ENCODE measurements at places on chromosomes 5 and 9.

GRCh38 chr5:127924606-127925005, 159.0 kb upstream of the SLC12A2 start:
- no peak for DNase-seq

GRCh38 chr5:148176480-148176879, 8.1 kb downstream of the SPINK14 start:
- no peak for DNase-seq

DNA sequence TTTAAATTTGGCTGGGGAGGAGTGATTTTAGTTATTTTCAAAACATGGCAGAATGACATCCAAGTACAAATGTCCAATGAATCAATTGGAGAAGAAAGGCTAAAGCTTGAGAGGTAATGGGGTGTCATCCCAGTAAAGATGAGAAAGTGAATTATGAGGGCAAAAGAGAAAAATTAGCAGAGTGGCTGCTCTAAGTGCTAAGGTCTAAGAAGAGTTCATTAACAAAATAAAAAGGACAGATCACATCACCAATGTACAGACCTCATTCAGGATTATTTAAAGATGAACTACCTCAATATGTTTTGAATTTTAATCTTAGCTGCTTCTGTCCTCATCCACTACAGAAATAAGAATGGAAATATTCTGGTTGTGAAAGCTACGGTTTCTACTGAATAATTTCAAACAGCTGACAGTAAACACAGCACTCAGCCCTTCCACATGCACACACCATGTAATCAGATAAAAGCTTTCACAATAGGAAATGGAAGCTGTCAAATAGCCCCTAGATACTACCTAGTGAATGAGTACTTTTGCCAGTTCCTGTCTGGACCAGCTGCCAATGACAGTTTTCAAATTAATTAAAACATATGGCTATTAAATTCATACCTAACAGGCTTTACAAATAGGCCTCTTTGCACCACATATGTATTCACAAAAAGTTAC, 171.5 kb downstream of the SSBP2 start:
- DNase-seq: no peak

GRCh38 chr9:112786829-112787520, 36.4 kb downstream of the SNX30 start:
- DNase-seq: no peak

DNA sequence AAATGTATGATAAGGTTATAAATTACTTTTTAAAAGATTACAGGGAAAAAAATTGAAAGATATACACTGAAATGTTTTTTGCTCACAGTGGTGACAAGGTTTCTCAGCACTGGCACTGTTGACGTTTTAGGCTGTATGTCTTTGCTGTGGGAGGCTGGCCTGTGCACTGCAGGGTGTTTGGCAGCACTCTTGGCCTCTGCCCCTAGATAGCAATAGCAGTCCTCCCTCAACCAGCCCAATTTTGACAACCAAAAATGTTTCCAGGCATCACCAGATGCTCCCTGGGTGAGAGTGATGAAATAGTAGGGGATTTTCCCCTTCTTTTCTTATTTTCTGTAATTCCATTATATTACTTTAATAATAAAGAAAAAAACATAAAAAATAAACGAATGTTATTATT, 3.3 kb downstream of the CD274 start:
- no peak for DNase-seq

DNA sequence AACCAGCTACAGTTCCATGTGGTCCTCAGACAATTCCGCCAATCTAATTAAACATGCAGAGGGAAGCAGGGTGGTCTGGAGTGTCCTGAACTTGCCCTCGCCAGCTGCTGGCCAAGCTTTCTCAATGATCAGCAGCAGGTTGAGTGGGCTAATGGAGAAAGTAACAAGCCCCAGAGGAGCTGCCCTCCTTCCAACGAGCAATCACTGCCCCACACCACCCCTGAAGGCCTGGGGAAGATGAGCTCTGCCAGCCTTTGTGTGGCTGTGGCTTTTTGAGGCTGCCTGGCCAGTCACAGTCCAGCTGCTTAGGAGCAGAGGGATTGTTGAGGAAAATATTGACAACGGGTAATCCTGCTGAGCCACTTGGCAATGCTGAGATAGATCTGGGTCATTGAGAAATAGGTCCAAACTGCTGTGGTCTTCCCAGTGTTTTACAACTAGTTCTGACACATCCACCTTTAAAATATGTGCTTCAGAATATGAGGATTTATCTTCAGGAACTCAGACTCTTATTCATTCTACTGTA, 107.3 kb downstream of the CD180 start:
- DNase-seq: no peak

GRCh38 chr5:141412854-141413539, at the start of gene PCDHGA10:
PCDHGA10 (plus strand) TSS chr5:141412987; CDS start chr5:141413176, 189 bp downstream.
- DNase-seq: no peak

DNA sequence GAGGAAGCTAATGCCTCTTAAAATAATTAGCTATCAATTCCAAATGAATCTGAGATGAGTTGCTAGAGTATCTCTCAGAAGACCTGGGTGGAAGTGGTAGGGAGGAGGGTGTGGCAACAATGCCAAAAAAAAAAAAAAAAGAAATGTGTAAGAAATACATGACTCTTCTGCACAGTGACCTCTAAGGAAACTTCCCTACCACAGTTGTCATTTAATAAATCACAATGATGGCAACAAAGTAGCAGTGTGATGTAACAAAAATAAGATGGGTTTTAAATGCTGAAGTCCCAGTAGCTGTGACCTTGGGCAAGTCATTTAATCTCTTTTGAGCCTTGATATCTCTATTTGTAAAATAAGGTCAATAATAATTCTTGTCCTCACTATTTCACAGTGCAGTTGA, 7.2 kb downstream of the FOXD1 start:
- no peak for DNase-seq

- no peak for DNase-seq
Observed at GRCh38 chr9:92948038-92948534, 763 bp downstream of the FGD3 start.

- DNase-seq: no peak
Observed at GRCh38 chr5:173764332-173765028, 123.7 kb upstream of the CPEB4 start.

DNA sequence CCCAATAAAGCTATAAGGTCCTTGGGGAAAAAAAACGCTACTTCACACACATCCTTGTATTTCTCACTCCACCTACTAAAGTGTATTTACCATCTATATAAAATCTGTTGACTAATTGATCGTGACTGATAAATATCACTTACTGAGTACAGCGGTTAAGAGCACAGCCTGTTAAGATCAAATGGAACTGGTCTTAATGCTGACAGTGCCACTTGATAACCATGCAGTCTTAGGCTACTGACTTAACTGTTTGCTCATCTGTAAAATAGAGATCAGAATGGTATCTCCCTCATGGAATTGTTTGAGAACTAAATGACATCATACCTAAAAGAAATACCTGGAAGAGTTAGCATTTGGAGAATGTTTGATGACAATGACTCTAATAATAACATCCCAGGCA, 67.5 kb downstream of the ZFAND5 start:
- DNase-seq: no peak

- DNase-seq: no peak
Observed at GRCh38 chr9:102479191-102479590, 515.9 kb upstream of the CYLC2 start.

GRCh38 chr9:32128546-32128945, 255.9 kb upstream of the ACO1 start:
- DNase-seq: no peak

GRCh38 chr5:37833990-37834389, 5.9 kb downstream of the GDNF start:
- no peak for DNase-seq

DNA sequence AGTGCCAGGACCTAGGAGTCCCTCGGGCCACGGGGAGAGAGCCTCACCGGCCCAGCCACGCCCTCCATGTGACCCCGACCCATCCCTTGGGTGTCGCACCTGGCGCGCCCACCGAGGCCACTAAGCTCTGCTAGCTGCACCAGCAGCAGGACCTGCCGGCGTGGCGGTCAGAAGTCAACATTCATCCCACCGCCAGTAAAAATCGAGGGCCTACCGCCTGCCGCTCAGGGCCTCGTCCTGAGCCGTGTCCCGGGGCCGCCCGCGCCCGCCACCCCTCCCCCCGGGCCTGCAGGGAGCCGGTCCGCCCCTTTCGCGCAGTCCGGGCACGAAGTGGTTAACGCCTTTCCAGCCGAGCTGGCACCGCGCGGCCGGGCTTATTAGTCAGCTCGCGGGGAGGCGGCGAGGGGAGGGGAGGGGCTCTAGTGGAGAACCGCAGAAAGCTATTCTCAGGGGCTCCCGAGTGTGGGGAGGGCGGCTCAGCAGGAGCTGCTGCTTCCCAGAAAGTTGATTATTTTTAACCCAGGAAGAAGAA, 124.4 kb downstream of the C9orf50 start:
- peak; percentile 72 for DNase-seq

DNA sequence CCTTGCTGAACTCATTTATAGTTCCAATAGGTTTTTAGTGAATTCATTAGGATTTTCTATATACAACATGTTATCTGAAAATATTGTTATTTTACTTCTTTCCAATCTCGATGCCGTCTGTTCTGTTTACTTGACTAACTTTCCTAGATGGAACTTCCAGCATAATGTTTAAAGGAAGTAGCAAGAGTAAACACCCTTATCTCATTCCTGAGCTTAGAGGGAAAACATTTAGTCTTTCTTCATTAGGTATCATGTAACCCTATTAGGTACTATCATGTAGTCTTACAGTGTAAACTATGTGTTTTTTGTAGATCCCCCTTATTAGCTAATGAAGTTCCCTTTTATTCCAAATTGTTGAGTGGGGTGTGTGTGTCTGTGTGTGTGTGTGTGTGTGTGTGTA, 22.5 kb upstream of the OR2K2 start:
- DNase-seq: no peak

DNA sequence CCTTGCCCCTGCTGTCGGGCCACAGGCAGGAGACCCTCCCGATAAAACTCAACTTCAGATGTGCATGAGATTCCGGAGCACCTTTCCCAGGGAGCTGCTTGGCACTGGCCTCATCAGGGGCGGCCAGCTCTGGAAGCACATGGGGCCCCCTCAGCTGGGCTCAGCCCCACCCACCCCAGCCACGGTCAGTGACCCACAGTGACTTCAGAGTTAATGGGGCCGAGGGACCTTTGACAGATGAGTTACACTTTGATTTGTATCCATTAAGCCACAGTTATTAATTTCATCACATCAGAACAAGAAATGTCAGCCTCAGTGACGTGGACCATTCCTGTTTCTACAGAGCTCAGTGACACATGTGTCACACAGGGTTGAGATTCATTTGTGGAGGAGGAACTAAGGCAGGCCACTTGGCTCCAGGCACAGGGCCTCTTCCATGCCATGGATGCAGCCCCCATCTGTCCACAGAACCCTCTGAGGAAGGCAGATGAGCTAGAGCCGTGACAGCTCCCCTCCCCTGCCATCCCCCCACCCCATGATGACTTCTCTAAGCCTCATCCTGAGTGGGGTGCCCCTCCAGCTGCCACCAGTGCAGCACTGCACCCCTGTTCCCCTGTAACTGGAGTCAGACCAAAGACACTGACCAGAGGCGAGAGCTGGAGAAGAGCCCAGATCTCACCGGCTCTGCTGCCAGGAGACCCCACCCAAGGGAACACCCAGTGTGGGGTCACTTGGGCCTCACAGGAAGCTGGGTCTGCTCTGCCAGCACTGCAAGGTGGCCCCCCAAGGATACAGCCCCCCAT, 69.4 kb upstream of the ADAMTS2 start:
- DNase-seq: no peak

DNA sequence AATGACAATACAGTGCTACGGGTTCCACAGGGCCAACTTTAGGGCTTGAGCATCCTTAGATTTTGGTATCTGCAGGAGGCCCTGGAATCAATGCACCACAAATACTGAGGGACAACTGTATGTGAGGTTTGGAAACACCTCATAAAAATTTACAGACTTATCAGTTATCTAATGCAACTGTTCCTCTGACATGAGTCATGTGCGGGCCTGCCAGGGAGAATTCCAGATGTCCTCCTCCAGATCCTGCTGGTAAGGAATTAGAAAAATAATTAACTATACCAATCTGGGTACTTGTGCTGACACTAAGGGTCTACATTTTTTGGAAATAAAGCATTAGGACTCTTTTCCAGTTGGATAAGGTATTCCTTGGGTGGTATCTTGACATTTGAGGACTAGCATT, 333.3 kb downstream of the ARRDC3 start:
- DNase-seq: no peak

- DNase-seq: no peak
Observed at GRCh38 chr9:14678776-14679175, 14.5 kb downstream of the ZDHHC21 start.

GRCh38 chr5:3612591-3613042, 17.0 kb downstream of the IRX1 start:
- DNase-seq: no peak

DNA sequence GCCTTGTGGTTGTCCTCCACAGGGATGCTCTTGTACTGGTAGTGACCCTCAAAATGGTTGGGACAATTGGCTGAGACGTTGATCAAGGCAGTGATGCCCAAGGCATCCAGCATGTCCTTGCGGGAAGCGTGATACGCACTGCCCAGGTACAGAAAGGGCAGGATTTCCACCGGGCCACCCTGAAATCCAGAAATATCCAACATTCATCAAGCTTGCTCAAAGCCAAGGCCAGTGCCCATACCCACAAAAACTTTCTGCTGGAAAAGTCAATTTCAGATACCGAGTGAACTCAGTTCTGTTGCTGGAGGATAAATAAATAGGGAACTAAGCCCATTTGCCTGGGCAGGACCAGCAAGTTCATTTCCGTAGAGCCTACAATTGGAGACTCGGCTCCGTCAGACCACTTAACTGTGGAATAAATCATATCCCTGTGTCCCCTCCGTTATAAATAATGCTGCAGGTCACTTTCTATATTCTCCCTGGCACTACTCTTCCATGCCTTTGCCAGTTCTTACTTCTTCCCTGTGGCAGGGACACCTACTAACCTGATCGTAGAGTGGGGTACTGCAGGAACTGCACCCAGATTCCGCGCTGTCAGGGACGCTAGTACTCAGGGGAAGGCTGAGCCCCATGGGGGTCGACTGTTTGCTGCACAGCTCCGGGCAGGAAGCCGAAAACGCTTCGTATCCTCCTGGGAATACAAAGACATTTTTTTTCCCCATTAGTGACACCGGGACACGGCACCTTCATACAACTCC, 1.2 kb downstream of the DUSP1 start:
- peak; percentile 29 for DNase-seq

- DNase-seq: no peak
Observed at GRCh38 chr5:73629456-73629855, 3.5 kb downstream of the ARHGEF28 start.

DNA sequence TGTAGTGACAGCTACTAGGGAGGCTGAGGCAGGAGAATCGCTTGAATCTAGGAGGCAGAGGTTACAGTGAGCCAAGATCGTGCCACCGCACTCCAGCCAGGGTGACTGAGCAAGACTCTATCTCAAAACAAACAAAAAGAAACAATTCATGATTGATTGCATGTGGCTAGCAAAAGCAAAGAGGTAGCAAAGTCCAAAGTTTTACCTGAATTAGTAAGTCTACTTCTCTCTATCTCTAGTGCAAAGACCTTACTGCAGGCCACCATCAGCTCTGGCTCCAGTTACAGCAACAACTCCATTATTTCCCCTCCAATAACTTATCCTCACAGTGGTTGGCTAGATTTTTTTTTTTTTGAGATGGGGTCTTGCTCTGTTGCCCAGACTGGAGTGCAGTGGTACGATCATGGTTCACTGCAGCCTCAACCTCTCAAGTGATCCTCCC, 6.2 kb upstream of the SAR1B start:
- DNase-seq: no peak
